ENCODE measurements at places on chromosomes 6 and 20.
A peak's percentile ranks its signal among the peaks of the same experiment; 100 is the strongest.

DNA sequence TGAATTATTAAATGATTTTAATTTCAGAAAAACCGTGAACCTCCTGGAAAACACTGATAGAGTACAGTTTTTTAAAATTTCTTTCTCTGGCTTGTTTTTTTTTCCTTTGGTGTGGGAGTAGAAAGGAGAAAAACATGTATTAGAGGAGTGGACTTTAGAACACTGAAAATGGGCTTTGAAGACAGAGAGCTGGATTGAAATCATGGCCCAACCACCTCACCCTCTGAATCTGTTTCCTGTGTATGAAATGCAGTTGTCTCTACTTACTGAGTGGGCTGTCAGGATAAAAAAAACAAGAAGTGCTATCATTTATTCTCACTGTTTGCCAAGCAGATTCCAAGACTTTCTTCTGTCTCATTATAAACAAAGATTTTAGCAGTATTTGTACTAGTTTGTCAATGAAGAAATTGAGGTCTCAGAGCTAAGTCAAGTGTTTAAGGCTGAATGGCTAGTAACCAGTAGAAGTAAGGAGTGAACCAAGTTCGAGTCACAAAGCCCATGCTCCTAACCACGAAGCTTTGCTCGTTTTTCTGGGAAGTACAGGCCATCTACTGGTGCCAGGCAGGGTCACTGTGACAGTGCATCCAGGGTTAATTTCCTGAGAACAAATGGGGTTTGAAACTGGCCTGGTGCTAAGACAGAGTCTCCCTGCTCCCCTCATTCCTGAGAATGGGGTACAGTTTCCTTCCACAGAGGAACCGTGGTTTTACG, 256.4 kb downstream of the TMEM242 start:
- DNase-seq = no peak

- DNase-seq = no peak
Measured at GRCh38 chr6:100155141-100155540, 161.1 kb upstream of the MCHR2 start.

DNA sequence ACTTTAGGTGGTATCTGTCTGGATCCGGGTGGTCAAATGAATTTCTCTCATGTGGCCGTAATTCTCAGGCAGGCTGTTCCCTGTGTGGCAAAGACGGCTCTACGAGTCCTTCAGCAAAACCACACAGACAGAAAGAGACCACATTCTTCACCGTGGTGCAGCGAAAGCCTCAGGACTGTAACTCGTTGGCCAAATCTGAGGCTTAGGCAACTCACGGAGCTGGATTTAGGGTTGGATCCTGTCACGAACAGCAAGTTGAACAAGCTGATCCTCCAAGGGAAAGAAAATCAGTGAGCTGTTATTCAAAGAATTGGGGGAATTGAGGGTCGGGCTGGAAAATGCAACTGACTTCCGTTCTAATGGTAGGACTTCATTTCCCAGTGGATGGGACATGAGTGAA, 167.4 kb downstream of the ZMYND8 start:
- no peak for DNase-seq

- DNase-seq = no peak
Measured at GRCh38 chr6:104087765-104088164, 772.0 kb downstream of the HACE1 start.

DNA sequence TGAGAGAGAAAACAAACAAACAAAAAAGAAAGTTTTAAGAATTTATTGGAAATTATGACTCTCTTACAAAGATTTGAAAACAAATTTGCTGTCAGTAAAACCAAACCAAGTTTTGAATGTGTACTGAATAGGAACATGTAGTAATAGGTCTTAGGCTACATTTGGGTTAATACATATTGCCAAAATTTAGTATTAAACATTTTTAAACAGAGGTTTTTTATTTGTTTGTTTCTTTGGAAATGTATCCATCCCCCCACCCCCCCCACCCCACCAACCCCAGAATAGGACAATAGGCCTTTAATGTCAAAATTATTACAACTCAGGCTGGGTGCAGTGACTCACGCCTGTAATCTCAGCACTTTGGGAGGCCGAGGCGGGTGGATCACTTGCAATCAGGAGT, 2.5 kb downstream of the C6orf118 start:
- no peak for DNase-seq

DNA sequence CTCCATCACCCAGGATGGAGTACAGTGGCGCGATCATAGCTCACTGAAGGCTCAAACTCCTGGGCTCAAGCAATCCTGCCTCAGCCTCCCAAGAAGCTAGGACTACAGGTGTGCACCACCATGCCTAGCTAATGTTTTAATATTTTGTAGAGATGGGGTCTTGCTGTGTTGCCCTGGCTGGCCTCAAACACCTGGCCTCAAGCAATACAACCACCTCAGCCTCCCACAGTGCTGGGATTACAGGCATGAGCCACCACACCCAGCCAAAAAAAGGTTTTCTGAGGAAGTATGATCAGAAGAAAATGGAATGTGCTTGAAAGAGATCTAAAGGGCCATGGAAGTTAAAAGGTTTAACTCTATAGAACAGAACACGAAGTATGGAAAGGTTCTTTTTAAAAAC, 8.7 kb downstream of the RBBP9 start:
- no peak for DNase-seq

GRCh38 chr6:132063204-132063603, 112.0 kb upstream of the CCN2 start:
- DNase-seq = no peak

DNA sequence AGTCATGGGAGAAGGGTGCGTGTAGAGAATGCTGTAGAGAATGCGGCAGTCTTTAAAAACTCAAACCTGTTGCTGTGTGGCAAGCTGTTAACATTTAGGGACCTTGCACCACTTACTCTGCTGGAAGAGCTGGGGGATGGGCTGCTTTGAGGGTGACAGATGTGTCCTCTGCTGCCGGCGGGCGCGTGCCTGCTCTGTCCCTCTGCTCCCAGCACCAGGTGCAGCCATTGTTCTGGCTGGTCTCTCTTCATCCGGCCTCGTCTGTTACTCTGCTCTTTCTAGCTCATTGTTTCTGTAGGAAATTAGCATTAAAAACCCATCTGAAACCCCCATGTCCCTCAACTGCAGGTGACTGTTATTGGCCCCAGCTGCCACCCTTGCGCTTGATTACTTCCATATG, 78.5 kb downstream of the CBFA2T2 start:
- no peak for DNase-seq

DNA sequence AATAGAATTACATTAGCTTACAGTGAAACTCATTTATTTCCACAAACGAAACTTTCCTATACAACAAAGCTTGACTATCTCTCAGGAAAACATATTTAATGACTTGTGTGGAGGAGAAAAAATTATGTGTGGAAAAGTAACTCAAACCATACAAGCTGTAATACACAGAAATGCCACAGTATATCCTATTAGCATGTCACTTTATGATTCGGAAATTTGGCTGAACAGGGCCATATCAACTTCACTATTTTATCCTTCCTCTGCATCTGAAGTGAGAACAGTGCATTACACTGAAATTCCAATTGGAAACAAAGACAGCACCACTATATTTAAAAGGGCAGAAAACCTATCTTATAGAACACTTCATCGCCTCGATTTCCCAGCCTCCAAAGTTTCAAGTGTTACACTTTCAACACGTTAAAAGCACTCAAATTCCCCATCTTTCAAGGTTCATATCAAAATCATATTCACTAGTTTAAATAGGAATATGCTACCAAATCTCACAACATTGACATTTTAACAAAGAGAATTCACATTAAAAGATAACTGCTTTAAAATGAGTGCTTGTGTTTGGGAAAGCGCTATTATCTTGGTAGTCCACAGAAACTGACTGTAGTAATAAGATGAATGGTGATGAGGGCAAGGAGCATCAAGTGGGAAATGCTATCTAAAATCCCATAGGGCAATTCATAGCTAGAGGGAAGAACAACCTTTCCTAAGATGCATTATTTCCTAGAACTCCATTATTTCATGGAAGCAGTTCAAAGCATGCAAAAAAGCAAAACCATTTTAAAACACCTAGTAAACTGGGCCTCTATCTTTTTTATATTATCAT, 1.8 kb downstream of the REV3L start:
- DNase-seq = no peak

DNA sequence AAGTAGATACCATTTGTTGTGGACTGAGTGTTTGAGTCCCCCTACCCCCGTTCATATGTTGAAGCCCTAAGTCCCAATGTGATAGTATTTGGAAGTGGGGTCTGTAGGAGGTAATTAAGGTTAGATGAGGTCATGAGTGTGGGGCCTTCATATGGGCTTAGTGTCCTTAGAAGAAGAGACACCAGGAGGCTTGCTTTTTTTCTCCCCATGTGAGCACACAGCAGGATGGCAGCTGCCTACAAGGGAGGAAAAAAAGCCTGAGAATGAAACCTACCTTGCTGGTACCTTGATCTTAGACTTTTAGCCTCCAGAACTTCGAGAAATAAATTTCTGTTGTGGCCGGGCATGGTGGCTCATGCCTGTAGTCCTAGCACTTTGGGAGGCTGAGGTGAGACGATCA, 67.9 kb upstream of the TULP4 start:
- no peak for DNase-seq

- DNase-seq = no peak
Measured at GRCh38 chr20:54570561-54570960, 95.2 kb downstream of the DOK5 start.

GRCh38 chr20:32727683-32728082, 15.6 kb downstream of the COMMD7 start:
- no peak for DNase-seq

GRCh38 chr20:13424174-13424833, 203.2 kb downstream of the ISM1 start:
- no peak for DNase-seq

GRCh38 chr20:11436113-11436905, 481.4 kb upstream of the BTBD3 start:
- no peak for DNase-seq

- DNase-seq = no peak
Measured at GRCh38 chr6:156282087-156282486, 495.1 kb upstream of the ARID1B start.

DNA sequence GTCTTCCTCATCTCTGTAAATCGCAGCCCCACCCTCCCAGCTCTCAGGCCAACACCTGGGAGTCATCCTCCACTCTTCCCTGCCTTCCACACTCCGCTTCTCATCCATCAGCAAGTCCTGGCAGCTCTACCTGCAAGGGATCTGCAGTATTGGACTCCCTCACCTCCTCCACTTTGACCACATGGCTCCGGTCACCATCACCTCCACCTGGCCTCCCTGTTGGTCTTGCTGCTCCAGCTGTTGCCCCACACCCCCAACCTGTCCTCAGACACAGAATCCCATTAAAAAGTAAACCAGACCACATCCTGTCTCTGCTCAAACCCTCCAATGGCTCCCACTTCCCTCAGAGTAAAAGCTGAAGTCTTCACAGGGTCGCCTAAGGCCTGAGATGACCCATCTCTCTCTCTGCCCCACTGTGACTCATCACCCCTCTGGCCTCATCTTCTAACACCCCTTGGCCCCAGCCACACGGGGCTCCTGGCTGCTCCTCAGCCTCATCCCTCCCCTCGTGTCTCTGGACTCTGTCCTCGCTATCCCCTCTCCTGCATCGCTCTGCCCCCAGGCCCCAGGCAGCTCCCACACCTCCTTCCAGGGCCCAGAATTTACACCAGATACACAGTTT, 185.1 kb upstream of the SULF2 start:
- DNase-seq = no peak

GRCh38 chr6:25138233-25138933, 140.8 kb upstream of the CARMIL1 start:
- DNase-seq = peak; percentile 60

DNA sequence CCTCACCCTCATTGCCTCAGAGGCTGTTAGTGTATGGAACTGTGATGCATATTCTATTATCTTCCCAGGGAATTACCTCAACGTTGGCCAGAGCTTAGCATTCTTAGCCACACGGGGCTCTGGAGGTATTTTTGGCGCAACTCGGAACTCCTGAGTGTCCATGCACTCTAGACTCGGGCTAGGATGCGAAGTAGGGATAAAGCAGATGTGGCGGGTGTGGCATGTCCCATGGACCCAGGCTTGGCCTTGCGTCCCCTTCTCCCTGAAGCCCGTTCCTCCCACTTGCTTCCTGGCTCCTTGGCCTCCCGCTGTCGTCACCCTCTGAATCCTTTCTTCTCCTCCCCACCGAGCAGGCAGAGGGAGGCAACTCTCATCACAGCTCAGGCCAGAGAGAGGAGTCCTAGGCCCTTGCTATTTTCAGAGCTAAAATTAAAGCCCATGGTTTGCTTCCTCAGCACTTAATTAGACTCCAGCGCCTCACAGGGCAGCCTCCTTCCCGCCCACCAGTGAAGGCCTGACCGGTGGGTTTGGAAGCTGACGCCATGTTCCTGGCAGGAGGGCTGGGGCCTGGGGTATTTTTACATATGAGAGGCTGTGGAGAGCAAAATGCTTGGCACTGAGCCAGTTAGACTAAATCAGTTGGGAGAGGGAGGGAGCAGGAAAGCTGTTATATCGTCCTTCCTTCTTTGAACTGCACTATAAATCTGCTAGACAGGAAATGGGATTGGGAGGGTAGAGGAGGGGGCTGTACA, 138.7 kb downstream of the FOXO3 start:
- DNase-seq = no peak

DNA sequence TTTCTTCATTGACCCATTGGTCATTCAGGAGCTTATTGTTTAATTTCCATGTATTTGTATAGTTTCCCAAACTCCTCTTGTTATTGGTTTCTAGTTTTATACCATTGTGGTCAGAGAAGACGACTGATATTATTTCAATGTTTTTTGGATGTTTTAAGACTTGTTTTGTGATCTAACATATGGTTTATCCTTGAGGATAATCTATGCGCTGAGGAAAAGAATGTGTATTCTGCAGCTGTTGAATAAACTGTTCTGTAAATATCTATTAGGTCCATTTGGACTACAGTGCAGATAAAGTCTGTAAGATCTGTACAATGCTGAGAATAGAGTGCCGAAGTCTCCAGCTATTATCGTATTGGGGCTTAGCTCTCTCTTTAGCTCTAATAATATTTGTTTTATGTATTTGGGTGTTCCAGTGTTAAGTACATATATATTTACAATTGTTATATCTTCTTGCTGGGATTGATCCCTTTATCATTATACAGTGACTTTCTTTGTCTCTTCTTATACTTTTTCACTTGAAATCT, 223.3 kb upstream of the ZNF217 start:
- DNase-seq = no peak

DNA sequence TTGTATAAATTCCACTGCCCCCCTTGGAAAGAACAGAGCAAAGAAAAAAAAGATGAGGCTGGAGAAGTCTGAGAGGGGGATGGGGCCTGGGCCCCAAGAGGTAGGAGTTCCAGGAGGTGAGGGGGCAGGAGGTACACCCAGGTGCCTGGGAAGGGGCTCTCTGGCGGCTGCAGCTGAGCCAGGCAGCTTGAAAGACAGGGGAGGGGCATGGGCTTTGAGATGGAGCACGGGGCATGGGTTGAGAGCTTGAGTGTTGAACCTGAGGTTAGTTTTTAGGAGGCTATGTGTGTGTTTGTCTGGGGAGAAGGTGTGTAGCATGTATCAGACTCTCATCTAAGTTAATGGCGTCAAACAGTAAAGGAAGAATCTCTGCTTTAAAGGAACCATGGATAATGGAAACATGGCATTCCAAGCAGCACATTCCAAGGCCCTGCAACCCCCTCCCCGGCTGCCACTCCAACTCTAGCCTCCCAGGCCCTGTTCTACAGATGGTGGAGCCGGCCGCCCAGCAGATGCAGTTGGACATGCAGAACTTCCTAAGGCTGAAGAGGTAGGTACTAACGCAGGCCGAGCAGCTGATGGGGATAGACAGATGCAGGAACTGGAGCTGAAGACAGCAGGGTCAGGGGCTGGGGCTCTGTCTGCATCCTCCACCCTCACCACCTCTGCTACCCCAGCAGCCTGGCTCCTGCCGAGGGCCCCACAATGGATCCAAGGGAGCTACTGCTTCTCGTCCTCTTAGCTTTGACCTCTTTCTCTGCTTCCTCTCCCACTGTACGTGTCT, 42.1 kb downstream of the MDFI start:
- DNase-seq = no peak
